ENCODE measurements at places on chromosomes 3 and 15. TPM values are rescaled to one million over a fixed set of nuclear protein-coding genes. Genes with fewer than 3 reads are reported as not detected.

DPPA2 gene
- not detected for total RNA-seq

DNASE1L3 gene
- not detected for total RNA-seq

FAM174B gene
- total RNA-seq, result 16.4 TPM

MUC4 gene
- total RNA-seq, result not detected

CDHR4 gene
- total RNA-seq, result not detected

C3orf70 gene
- total RNA-seq, result 0.05 TPM

SKOR1 gene
- 0.05 TPM for total RNA-seq

SOX14 gene
- total RNA-seq, result not detected

CYP1A2 gene
- total RNA-seq, result not detected

ALDH1L1 gene
- not detected for total RNA-seq
